IPS DF 6.9 (cell line): ENCODE measurements at places on chromosomes 13 and 19.

DNA sequence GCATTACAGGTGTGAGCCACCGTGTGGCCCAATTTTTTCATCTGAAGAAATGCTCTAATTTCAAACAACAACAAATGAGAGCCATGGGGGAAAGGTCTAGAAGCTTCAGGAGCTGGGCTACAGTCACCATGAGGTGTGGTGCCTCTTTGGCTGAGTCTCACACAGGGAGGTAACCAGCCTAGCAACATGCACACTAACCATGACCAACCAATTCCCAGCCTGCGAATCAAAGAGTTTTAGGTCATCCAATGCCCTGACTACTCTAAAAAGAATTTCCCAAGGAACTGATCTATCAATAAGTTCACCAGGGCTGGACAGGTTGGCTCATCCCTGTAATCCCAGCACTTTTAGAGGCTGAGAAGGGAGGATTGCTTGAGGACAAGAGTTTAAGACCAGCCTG lies 29.9 kb downstream of the PBX4 start:
- H3K27ac ChIP-seq = no peak overlapping the region
- H3K4me3 ChIP-seq = no peak overlapping the region
- no peaks in the 10 kb centered on the region for H3K27me3 ChIP-seq
- H3K36me3 ChIP-seq = no peaks in the 10 kb centered on the region
- H3K4me1 ChIP-seq = peaks cover 3% of the 10 kb centered on the region; the same call in 1 of the 2 replicates

GRCh38 chr13:46951516-46951915 lies 54.7 kb upstream of the HTR2A start:
- H3K4me3 ChIP-seq = no peak overlapping the region
- no peaks in the 10 kb centered on the region for H3K27me3 ChIP-seq
- no peak for DNase-seq
- peaks cover 2% of the 10 kb centered on the region; the same call in 1 of the 2 replicates for H3K4me1 ChIP-seq

GRCh38 chr13:83825676-83826075 lies 56.6 kb downstream of the SLITRK1 start:
- H3K27ac ChIP-seq = no peak overlapping the region
- H3K36me3 ChIP-seq = no peaks in the 10 kb centered on the region
- H3K4me3 ChIP-seq = no peak overlapping the region
- H3K27me3 ChIP-seq = no peaks in the 10 kb centered on the region
- DNase-seq = no peak
- no peaks in the 10 kb centered on the region for H3K4me1 ChIP-seq

- no peak overlapping the region for H3K27ac ChIP-seq
- H3K36me3 ChIP-seq = peaks cover 3% of the 10 kb centered on the region; the same call in 1 of the 2 replicates
- no peaks in the 10 kb centered on the region for H3K4me1 ChIP-seq
- H3K4me3 ChIP-seq = no peak overlapping the region
Observed at GRCh38 chr13:113041896-113042295, 63.7 kb upstream of the F7 start.

DNA sequence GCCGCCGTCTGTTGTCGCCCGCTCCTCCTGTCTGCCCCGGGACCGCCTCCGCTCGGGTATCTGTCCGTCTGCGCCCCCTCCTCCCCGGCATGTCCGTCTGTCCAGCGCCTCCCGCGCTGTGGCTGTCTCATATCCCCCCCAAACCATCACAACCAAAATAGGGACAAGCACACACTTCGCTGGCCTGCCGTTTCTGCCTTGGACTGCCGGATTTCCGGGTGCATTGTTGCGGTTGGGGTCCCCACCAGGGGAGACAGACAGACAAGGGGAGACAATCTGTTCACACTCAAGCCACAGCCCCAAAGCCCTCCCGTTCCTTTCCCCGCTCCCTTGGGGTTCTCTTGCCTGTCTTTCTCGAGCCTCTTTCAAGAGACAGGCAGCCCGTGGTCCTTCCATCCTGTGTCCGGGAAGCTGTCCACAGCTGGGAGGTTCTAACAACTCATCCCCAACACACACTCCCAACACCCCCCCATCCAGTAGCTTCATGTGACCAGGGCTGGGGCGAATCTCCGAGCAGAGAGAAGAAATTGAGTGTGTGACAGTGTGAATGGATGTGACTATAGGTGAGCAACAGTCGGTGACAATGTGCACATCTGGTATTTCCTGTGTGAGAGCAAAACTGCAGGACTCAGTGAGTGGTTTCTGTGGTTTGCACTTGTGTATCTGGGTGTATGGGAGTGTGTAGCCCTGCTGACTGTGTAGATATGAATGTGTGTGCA lies 16.5 kb upstream of the FOSB start:
- peaks cover 2% of the 10 kb centered on the region; the same call in 1 of the 2 replicates for H3K27me3 ChIP-seq
- no peaks in the 10 kb centered on the region for H3K36me3 ChIP-seq
- no peak overlapping the region for H3K27ac ChIP-seq
- peaks cover 7% of the 10 kb centered on the region; the same call in 1 of the 2 replicates for H3K4me1 ChIP-seq

GRCh38 chr19:51448011-51448410 lies 10.2 kb downstream of the SIGLEC8 start:
- no peak overlapping the region for H3K4me3 ChIP-seq
- no peaks in the 10 kb centered on the region for H3K4me1 ChIP-seq
- no peak overlapping the region for H3K27ac ChIP-seq

DNA sequence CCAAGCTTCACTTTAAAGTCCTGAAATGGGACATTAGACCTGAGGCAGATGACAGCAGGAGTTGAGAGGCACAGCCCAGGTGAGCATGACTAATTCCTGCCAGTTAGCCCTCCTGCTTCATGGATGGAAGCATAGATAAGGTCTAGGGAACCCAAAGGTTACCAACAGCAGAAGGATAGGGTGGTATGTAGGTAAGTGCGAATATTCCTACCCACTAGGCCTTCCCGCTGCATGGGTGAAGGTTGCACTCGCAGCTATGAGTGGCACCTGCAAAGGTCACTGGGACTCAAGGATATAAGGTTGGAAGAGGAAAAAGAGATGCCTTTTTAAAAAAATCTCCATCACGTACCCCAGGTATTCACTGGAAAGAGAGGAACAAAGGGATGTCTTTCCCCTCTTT lies 12.2 kb upstream of the MLLT1 start:
- no peak overlapping the region for H3K4me3 ChIP-seq
- no peak overlapping the region for H3K27ac ChIP-seq
- DNase-seq = no peak
- no peaks in the 10 kb centered on the region for H3K36me3 ChIP-seq
- no peaks in the 10 kb centered on the region for H3K4me1 ChIP-seq
- no peaks in the 10 kb centered on the region for H3K27me3 ChIP-seq

GRCh38 chr13:97057176-97057575 lies 62.9 kb upstream of the OXGR1 start:
- DNase-seq = no peak
- H3K4me1 ChIP-seq = no peaks in the 10 kb centered on the region
- H3K27ac ChIP-seq = no peak overlapping the region
- no peaks in the 10 kb centered on the region for H3K27me3 ChIP-seq

- H3K27me3 ChIP-seq = no peaks in the 10 kb centered on the region
- DNase-seq = no peak
- no peak overlapping the region for H3K27ac ChIP-seq
- H3K4me3 ChIP-seq = no peak overlapping the region
- peaks cover 11% of the 10 kb centered on the region; the same call in 1 of the 2 replicates for H3K36me3 ChIP-seq
Observed at GRCh38 chr13:24450530-24450929, 62.0 kb downstream of the PARP4 start.

GRCh38 chr19:17281391-17282304 lies at the start of gene ANKLE1:
TSS of gene ANKLE1 (plus strand) at chr19:17281901. CDS start at chr19:17281921, 20 bp downstream.
- peaks cover 13% of the 10 kb centered on the region for H3K36me3 ChIP-seq
- H3K27ac ChIP-seq = no peak within 1 kb of the TSS
- H3K4me3 ChIP-seq = no peak within 1 kb of the TSS
- H3K4me1 ChIP-seq = no peaks in the 10 kb centered on the region; the same call in 1 of the 2 replicates
- H3K27me3 ChIP-seq = no peaks in the 10 kb centered on the region

DNA sequence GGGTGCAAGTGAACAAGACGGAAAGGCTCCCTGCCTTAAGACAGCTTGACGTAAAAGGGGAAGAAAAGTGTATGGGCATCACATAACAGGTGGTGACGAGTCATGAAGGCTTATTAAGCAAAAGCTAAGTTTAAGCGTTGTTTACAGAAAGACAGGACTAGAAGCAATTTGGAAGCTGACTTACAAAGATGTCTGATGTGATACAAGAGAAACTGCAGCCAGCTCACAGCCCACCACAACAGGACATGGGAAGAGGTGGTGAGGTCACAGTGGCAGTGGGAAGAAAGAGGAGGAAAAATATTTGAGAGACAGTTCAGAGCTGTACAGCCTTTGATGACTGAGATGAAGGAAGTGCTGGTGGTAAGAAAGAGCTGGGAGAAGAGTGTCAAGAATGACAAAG lies 181.6 kb downstream of the KLF12 start:
- H3K27me3 ChIP-seq = no peaks in the 10 kb centered on the region
- DNase-seq = no peak
- no peaks in the 10 kb centered on the region for H3K4me1 ChIP-seq
- no peaks in the 10 kb centered on the region for H3K36me3 ChIP-seq
- H3K4me3 ChIP-seq = no peak overlapping the region

DNA sequence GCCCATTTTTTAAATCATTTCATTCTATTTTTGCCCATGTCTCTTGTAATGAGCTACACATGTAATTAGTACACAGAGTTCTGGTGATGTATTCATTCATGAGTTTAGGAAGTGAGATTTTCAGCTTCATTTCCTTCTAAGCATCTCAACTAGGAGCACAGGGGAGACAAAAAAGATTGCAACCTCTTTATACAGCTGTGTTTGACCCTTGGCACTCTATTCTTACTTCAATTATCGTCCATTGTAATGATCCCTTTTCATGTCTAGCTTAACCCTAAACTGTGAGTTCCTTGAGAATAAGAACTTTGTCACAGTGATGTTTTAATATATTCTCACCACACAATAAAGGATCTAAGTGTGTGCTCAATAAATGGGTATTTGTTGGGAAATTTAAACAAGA lies 67.1 kb downstream of the GPC6 start:
- H3K4me3 ChIP-seq = no peak overlapping the region
- H3K4me1 ChIP-seq = peaks cover under 1% of the 10 kb centered on the region; the same call in 1 of the 2 replicates
- no peaks in the 10 kb centered on the region for H3K27me3 ChIP-seq
- no peaks in the 10 kb centered on the region for H3K36me3 ChIP-seq
- no peak overlapping the region for H3K27ac ChIP-seq
- DNase-seq = no peak

GRCh38 chr19:29676586-29676985 lies 11.3 kb downstream of the PLEKHF1 start:
- no peaks in the 10 kb centered on the region for H3K4me1 ChIP-seq
- H3K27ac ChIP-seq = no peak overlapping the region
- H3K4me3 ChIP-seq = no peak overlapping the region
- no peaks in the 10 kb centered on the region for H3K27me3 ChIP-seq
- H3K36me3 ChIP-seq = peaks cover 18% of the 10 kb centered on the region

DNA sequence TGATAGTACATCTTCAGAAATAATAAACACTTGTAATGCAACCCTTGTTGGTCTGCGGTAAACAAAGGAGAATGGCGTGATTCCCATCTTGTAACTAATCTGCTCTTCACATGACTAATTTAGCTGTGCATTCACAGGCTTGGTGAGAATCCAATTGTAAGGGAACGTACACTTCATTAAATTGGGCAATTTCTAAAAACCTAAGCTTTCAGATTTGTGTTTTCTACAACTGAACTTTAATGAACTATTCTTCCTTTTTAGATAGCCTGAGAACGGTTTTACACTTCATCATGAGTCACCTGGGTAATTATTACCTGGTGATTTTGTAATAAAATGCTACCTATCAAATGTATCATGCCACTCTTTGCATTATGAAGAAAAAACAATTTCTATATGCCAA lies 306.9 kb downstream of the KLF5 start:
- DNase-seq = no peak
- H3K27ac ChIP-seq = no peak overlapping the region

- no peak overlapping the region for H3K27ac ChIP-seq
- peaks cover 12% of the 10 kb centered on the region for H3K36me3 ChIP-seq
- H3K4me1 ChIP-seq = no peaks in the 10 kb centered on the region
- H3K27me3 ChIP-seq = no peaks in the 10 kb centered on the region
Observed at GRCh38 chr19:58468216-58468839, 1.4 kb downstream of the ZNF324 start.

DNA sequence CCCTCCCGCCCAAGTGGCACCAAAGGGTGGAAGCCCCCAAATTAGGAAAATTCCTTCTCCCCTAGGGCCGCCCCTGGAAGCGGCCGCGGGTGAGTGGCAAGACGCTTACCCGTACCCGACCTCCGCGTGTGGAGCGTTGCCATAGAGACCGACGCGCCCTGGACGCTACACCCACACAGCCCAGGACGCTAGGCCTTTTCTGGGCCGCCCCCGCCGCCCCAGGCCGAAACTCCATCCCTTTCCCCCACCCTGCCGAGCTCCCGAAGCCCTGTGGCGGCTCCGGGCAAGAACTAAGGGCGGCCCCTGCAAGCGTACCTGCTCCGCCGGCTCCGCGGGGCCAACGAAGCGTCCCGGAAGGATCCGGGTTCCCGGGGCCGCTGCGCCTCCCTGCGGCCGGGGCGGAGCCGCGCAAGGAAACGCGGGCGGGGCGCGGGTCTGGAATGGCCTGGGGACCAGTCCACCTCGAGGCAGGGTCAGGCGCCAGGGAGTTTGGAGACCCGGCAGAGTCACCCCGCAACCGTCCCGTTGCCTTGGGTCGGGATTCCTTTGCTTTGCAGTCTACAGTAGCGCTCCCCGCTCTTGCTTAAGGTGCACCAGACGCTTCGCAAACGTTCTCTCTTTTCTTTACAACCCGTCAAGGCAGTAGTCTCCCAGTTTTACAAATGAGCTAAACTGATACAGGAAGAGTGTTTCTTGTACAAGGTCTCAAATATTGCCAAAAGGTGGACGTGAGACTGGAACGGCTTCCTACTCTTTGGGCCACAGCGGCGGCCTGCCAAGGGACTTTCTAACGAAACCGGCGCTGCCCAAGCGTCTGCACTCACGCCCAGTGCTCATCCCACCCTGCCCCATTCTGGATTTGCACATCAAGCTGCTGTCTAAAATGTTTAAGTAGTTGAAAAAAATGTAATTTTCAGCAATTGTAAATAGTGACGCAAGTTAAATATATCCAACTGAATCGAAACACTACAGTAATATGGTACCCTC lies at the start of gene NEK5:
Gene NEK5 (minus strand): TSS at position 360 of the 987 bp plus-strand sequence. CDS start 1,591 bp downstream, outside the sequence.
- H3K36me3 ChIP-seq = peaks cover 2% of the 10 kb centered on the region; the same call in 1 of the 2 replicates
- H3K27me3 ChIP-seq = no peaks in the 10 kb centered on the region; the same call in 1 of the 2 replicates
- H3K4me1 ChIP-seq = no peaks in the 10 kb centered on the region; the same call in 1 of the 2 replicates
- H3K4me3 ChIP-seq = peak within 1 kb of the TSS; percentile 82

- H3K4me1 ChIP-seq = peaks cover 8% of the 10 kb centered on the region
- no peak overlapping the region for H3K27ac ChIP-seq
- no peak for DNase-seq
- H3K27me3 ChIP-seq = no peaks in the 10 kb centered on the region
- H3K4me3 ChIP-seq = no peak overlapping the region
Observed at GRCh38 chr19:1063030-1063908, 3.7 kb upstream of the ARHGAP45 start.
